ENCODE measurements at places on chromosomes 1 and 21.

GRCh38 chr21:38916214-38916964 lies 110.7 kb downstream of the ETS2 start:
- no peak for DNase-seq

GRCh38 chr1:201224666-201225370 lies 34.2 kb downstream of the IGFN1 start:
- DNase-seq, result peak; percentile 17

DNA sequence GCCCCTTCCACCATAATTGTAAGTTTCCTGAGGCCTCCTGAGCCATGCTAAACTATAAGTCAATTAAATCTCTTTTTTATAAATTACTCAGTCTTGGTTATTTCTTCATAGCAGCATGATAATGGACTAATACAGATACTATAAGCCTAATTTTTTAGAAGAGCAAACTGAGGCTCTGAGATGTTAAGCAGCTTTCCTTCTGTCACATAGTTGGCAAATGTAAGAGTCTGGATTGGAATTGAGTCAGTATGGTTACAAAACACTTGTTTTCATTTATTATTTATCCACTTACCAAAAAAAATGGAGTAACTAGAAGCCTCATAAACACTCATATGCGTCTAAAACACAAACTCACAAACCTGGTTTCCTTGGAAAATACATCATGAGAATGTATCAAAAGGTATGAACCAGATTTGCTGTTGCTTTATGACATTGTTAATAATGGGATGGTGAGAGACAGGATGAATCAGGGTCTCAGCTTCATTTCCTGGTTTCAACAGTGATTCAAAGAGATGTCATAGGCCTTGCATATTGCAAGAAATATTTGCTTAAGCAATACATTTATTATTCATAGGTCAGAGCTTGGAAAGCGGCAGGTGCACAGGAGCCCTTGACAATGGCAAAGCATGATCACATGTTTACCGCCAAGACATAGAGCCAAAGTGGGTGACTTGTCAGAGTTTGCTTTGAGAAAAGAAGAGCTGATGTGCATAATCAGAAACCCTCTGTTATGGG lies 221.5 kb downstream of the GRIK1 start:
- DNase-seq, result no peak

DNA sequence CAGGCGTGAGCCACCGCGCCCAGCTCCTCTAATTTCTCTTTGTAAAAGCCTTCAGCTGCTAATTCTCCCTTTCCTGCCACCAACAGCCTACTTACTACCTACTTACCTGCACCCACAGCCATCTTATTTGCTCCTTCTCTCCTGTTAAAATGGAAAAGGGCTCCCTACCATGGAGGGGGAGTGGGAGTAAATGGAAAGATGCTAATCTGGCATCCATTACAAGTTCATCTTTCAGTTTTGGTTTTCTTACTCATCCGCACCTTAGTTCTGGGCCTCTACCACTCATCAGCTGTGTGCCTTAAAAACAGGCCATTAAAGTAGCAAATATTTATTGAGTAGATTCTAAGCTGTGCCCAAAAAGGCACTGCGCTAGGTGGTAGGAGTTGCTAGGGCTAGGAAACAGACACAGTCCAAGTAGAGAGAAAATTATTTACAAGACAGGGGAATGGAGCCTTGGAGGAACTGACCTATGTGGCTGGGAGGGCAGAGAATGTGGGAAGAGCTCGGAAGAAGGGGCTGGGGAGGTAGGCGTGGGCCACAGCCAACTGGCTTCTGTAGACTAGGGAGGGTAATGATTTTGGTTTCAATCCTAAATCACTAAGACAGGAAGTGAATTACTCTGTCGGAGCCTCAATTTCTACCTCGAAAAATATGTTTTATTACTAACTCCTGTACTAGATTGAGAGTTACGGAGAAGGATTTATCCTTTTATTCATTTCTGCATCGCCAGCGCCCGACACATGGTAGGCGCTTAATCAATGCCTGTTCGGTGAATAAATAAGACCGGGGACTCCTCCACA lies 685 bp upstream of the DDI2 start:
- peak; percentile 28 for DNase-seq

DNA sequence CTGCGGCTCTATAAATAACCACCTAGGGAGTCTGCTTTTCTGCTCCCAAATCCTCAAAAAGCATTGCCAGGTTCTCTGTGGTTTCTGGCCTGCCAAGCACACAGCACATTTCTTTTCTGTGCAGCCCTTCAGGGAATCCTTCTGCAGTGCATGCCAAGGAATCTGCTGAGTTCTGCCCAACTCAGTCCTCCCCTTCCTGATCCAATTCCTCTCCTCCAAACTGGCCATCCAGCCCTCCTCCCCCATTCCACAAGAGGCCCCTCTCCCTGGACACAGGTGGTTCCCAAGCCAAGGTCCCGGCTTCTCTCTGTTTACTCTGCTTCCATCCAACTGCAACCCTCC lies 61.8 kb downstream of the HIVEP3 start:
- no peak for DNase-seq

GRCh38 chr1:47585141-47585902 lies 147.5 kb downstream of the FOXD2 start:
- DNase-seq, result no peak

DNA sequence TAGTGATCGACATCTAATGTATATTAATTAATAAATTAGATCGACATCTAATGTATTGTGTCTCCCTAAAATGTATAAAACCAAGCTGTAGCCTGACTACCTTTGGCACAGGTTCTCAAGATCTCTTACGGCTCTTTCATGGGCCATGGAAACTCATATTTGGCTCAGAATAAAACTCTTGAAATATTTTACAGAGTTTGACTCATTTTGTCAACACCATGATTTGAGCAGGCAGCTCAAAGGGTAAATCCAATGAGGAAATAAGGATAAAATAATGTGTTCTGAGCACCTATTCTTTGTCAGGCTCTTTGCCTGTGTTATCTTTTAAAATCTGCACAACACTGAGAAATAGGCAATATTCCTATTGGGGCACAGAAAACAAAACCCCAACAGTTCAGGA lies 223.4 kb upstream of the DUSP10 start:
- no peak for DNase-seq

DNA sequence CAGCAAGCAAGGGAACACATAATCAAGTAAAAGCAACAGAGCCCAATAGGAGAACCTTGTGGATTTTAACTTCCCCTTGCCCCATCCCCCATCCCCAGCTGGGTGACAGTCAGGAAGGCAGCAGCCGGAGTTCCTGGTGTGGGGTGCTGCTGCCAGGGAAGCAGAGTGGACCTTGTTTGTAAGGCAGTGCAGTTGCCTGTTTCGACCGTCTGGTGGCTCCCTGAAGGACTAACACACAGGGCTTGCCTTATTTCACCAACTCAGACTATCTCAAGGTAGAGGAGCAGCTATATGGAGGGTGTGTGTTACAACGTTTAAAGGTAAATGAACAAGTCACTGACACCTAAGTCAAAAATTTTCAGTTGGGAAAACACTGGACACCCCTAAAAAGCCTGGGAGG lies 6.6 kb downstream of the KRTAP10-8 start:
- DNase-seq, result no peak

GRCh38 chr1:231420959-231421545 lies 1.0 kb downstream of the EGLN1 start:
- DNase-seq, result peak; percentile 52

- peak; percentile 17 for DNase-seq
Observed at GRCh38 chr1:16724718-16725438, 15.4 kb upstream of the RNU1-4 start.

DNA sequence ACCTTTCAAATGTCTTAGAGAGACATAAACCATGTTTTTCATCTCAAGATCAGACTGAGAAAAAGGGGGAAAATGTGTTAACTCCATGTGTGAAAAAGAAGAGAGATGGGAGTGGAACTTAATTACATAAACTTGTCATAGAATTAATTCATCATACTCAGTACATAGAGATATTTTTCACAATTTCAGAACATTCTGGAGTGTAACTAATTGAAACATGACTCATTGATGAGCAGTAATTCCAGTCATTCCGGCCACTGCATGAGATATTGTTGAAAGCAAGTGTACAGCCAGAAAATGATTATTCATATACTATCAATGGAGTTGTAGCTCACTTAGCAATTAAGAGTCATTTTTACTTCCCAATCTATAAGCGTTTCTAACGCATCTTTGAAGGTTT lies 739.3 kb downstream of the LTN1 start:
- DNase-seq, result no peak

- DNase-seq, result no peak
Observed at GRCh38 chr1:37620707-37621106, 14.0 kb downstream of the RSPO1 start.

- no peak for DNase-seq
Observed at GRCh38 chr1:242826701-242827336, 302.3 kb upstream of the PLD5 start.

DNA sequence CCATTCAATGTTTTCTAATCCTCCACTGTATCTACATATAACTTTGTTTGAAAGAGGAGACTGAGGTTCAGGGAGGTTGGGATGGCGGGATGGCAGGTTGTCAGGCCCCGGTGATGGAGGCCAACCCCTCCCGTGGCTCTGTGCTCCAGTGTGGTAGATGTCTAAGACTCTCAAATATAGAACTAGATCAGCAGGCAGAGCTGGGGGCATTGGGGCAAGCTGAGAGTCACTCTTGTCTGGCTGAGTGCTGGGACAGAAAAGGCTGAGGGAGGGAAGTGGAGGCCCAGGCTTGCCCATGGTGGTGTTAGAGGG lies 1.7 kb downstream of the IL6R start:
- DNase-seq, result no peak

- DNase-seq, result no peak
Observed at GRCh38 chr1:181798191-181798926, 263.2 kb downstream of the ZNF648 start.

DNA sequence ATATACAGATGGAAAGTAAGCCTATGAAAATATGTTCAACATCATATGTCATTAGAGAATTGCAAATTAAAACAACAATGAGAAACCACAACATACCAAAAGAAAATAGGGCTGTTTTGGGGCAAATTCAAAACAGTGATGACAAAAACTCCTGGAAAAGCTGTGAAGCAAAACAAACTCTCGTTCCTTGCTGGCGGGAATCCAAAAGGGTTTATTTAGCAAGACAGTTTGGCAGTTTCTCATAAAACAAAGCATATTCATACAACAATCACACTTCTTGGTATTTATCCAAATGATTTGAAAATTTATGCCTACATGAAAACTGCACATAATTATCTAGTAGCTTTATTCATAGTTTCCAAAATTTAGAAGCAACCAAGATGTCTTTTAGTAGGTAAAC lies 44.4 kb downstream of the COL11A1 start:
- DNase-seq, result no peak

GRCh38 chr1:62781841-62782543 lies 1.9 kb upstream of the ATG4C start:
- DNase-seq, result no peak

- no peak for DNase-seq
Observed at GRCh38 chr21:30990514-30991262, 47.6 kb downstream of the KRTAP19-8 start.

DNA sequence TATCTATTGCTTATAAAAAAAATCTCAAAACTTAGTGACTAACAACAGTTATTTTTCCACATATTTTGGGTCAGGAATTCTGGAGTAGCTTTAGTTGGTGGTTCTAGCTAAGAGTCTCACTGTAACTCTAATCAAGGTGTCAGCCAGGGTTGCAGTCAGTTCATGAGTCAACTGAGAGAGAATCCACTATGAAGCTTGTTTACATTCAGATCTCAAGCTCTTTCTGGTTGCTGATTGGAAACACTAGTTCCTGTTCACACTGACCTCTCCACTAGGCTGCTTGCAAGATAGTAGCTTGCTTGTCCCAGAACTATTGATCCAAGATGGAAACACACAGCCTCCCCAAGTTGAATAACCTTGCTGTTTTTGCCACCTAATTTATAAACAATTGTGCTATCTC lies 1192.1 kb upstream of the B3GALT2 start:
- DNase-seq, result no peak

DNA sequence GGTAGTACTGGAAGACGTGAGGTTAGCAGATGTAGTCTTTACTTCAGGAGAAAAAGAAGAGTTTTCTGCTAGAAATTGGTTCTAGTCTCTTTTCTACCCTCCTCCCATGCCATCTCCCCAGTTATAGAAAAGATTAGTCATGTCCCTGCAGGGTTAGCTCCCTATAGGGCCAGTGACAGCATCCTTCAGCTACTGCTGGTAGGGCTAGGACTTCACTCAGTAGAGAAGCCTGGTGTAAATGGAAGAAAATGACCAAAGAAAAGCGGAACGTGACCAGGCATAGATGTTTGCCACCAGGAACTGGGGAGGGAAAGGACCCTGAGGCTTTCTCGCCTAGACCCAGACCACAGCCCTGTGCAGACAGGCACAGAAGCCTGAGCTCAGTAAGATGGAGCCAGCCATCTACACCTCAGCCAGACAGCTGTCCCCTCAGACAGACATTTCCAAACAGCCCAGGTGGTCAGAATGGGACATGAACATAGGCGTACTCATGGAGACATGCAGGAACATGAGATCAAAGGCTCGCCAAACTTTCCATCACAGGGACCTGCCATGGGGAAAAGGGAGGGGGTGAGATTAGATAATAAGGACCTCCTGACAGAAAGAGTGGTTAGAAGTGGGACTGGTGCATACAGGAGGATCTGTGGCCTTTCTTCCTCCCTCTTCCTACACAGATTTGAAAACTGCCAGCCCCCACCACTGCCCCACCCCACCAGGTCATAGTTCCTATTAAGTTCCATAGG lies 23.5 kb upstream of the SLAMF9 start:
- no peak for DNase-seq

DNA sequence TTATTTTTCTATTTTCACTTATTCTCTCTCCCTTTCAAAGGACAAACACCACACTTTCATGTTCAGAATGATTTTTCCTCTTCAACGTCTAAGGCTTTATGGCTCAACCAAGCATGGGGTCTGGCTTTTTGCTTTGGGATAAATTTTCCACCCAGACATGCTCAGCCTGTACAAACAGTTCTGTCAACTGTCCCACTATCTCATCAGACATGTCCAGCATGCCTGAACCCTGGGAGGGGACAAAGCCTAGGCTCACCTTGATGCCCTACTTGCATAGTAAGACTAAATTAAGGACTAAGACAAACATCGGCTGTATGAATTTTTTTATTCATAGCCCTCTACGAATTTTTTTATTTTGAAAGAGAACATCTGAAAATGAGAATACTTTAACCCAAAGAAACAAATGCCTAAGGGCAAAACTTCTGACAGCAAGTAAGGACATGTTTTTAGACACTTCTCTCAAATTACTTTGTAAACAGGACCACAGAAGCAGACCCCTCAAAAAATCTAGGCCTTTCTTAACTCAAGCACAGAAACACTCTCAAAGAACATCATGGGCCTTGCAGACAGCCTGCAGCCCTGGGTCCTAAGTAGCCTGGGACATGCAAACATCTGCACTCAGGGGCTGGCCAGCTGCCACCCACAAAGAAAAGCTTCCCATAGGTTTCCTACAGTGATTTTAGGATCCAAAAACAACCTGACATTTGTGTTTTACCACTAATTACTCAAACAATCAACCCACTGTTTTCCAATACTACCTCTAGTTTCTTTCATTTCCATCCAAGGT lies 72.3 kb upstream of the PALMD start:
- no peak for DNase-seq

Data from activated naive CD4-positive, alpha-beta T cell treated with anti-CD3 and anti-CD28 coated beads, Interleukin-2, amount 10 ng/mL, durations not matched to agents 7 days and 5 days (primary cell).